ENCODE measurements at places on chromosomes 2 and 18.

DNA sequence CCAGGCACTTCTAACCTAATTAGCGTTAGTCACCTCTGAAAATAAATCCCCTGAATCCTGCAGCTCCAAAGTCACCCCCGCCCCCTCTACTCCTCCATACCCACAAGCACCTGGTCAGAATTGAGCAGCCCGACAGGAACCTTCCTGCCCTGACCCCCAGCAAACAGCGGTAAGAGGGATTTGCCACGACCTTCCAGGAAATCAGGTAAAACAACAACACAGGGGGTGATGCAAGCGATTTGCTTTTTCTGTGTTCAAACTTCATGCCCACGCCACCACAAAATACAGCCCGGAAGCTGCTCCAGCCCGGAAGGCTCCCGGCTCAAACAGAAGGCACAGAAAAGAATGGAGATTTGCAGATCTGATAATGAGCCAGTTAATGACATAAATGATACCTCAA lies 367.1 kb downstream of the GPD2 start:
- DNase-seq: no peak

- DNase-seq: no peak
Measured at GRCh38 chr18:74975001-74975400, 233.9 kb downstream of the PTGR3 start.

- DNase-seq: peak; percentile 9
Measured at GRCh38 chr2:211157856-211158463, 601.6 kb downstream of the CPS1 start.

- peak; percentile 55 for DNase-seq
Measured at GRCh38 chr2:149400997-149401396, 70.6 kb downstream of the LYPD6 start.

GRCh38 chr2:39666491-39667101 lies 879 bp downstream of the TMEM178A start:
- DNase-seq: no peak

GRCh38 chr2:127061375-127062273 lies 45.3 kb downstream of the BIN1 start:
- DNase-seq: no peak

DNA sequence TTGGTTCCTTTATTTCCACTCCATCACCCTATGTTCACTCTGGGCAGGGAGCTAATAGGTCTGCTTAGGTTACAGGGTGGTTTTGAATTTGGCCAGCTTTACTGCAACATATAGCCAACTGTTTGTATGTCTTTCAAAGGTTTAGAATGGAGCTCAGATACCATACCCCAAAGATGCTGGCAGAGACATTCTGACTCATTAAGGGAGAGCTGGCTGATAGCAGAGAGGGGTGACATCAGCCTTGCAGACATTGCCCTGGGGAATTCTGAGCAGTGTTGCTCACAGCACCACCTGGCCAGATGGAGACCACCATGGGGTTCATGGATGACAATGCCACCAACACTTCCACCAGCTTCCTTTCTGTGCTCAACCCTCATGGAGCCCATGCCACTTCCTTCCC lies 2.1 kb downstream of the PROKR1 start:
- DNase-seq: no peak

DNA sequence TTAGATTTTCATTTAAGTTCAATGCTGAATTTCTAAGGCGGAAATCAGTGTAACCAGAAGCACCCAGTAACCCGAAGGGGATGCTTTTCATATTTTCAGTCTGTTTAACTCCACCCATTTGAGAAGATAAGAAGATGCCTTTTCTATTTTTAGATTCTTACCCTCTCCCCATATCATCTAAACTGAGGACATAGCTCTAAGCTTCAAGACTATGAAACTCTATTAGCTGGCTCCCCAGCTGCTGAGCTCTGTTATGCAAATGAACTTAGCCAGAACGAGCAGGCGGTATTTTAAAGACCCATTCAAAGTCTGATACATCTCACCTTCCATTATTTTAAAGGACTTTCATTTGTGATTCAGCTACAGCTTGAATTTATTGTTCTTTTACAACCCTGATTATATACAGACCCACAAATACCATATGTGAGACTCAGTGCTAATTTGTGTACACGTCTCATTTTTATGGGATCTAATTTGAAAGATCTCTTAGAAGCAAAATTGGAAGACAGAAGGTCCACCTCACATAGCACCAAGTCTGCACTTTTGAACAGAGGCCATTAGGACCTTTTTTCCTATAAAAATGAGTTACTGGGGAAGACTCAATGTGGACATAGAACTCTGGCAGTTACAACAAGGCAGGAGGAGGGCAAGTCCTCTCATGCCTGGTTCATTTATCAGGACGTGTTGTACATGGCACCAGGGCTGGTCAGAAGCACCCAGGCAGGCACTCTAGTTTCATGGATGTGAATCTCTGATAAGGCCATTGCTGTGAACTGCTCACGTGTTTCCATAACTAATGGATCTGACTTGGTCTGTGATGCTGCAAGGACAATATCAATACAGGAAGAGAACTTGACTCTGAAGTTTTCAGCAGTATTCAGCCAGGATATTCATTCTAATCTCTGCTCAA lies 16.3 kb downstream of the CDC42EP3 start:
- no peak for DNase-seq

DNA sequence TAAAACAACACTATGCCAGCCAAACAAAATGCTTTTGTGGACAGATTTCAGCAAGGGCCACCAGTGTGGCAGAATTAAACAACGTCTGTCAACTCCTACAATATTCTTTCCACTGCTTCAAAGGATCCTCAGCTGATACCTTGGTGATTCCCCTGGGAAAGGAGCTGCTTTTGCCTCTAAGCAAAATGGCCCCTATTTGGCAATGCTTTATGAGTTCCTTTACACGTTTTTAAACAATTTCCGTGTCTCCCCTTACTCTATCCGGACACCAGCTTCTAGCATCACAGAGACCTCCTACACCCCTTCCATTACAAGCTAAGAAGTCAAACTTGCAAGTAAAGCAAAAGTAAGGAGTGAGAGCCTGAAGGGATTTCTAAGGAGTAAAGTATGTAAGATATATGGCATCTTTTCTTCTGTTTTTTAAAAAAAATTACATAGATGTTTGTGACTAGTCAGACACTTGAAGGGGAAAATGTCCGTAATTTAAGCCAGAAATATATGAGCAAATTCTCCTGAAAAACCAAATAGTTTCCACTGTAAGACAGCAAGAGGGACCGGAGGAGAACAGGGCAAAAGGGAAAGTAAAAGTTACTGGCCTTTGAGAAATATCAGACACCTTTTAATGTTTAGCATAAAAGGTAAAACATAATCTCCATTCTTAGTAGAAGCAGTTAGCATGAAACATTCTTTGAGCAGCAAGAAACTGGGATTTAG lies 1.9 kb downstream of the SOS1 start:
- no peak for DNase-seq

DNA sequence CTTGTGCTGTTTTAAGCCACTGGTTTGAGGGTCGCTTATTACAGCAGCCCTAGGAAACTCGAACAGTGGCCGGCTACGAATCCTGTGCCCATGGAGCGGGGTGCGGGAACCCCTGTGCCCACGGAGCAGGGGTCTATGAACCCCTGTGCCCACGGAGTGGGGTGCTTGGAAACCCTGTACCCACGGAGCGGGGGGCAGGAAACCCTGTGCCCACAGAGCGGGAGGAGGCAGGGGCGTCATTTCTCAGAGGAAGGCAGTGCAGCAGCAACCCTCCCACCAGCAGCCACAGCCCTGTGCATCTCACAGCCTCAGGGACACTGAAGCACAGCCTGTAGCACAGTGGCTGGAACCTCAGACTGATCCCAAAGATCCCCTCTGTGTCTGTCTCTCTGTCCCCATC lies 34.2 kb upstream of the GPC1 start:
- no peak for DNase-seq

DNA sequence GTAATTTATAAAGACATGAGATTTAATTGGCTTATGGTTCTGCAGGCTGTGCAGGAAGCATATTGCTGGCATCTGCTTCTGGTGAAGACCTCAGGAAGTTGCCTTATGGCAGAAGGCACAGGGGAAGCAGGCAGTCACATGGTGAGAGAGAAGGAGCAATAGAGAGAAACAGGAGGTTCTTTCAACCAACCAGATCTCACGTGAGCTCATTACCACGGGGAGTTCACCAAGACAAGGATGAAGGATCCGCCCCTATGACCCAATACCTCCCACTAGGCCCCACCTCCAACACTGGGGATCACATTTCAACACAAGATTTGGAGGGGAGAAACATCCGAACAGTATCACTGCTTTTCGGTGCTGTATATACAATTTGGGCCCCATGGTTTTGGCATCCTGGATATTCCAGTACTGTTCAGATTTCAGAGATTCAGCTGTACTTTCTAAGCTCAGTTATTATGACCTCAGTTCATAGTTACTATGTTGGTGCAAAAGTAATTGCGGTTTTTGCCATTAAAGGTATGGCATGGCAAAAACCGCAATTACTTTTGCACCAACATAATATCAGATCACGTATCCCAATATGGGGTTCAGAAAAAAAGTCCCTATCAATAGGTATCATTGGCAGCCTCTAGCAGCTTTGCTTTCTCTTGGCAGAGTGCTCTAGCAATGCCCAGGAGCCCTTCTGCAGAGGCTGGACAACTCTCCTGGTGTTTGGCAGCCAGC lies 189.6 kb upstream of the SIX3 start:
- DNase-seq: no peak

- DNase-seq: no peak
Measured at GRCh38 chr2:197189426-197190099, 121.0 kb downstream of the ANKRD44 start.

DNA sequence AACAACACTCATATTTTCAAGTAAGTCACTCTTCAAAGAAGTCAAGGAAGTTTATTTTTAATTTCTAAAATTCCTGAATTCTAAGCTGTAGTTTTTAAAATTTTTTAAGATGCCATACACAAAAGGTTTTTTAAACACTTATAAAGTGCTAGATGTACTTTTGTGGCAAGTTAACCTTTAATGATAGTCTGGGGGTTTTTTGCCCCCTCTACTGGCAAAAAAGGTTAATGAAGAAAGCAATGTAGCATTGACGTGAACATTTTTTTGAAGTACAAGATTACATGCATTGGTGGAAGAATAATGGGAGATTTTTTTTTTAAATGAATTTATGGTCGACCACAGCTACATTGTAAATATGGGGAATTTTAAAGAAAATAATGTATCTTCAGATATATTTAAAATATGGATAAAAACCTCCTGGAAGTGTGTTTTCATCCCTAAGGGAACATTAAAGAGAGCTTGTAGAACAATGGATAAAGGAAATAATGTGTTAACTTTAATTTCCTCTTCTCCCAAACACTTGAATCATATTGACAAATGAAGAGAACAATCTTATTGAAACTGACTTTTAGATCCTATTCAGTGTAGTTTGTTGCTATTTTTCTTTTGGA lies 12.6 kb downstream of the ITPRID2 start:
- DNase-seq: peak; percentile 20

DNA sequence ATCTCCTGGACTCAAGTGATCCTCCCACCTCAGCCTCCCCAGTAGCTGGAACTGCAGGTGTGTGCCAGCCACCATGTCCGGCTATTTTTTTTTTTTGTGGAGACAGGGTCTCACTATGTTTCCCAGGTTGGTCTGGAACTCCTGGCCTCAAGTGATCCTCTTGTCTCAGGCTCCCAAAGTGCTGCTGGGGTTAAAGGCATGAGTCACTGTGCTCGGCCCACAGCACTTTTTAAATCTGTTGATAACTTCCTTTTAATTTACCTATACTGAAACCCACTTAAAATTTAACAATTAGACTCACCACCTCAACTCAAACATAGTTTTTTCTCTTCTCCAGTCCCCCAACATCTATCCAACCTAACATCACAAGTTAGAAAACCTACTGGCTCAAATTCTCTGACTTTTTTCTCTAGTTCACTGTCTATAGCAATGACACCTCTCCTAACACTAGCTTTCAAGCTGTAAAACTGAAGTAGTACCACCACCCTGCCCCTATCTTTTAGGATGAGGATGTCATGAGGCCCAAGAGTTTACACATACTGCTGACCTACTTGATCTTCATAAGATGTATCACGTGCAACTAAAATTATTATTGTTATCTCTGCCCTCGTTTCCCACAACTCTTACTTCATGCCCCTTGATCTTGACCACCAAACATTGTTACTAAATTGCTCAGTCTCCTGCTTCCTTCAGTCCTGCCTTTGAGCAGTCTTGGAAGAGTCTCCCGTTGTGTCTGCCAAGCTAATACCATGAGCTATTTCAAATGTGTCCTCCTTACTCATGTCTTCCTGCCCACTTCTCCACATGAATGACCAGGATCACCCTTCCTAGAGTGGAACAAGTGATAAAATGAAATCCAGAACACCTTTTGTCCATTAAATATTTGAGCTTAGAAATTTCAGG lies 142.3 kb upstream of the ZFP36L2 start:
- DNase-seq: no peak

DNA sequence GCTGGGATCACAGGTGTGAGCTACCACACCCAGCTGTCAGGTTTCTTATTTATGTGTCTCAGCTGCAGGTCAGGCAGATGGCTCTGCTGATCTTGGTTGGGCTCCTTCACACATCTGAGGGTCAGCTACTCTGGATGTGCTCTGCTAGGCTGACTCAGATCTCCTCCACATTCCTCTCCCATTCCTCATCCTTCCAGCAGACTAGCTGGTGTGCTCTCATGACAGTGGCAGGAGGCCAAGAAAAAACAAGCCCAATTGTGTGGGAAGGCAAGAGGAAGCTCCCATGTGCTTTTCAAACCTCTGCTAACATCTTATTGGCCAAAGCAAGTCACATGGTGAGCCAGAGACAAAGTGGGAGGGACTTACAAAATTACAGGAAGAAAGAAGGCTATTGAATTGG lies 11.7 kb upstream of the MSH6 start:
- DNase-seq: peak; percentile 36

- no peak for DNase-seq
Measured at GRCh38 chr18:9082711-9083510, 19.6 kb upstream of the NDUFV2 start.

DNA sequence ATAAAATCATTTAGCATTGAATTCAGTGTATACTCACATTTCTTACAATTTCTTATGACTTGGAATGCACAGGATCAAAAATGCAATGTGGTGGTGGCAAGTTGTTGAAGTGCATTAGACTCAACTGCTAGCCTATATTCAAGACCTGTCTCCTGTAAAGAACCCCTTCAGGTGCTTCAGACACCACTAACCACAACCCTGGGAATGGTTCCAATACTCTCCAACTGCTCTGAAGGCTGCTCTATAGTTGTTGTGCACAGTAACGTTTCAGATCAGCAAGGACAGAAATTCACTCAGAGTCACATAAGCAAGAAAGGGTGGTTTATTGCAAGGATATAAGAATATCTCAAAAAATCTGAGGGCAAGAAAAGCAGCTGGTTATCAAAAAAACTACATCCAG lies 6.5 kb downstream of the GKN1 start:
- DNase-seq: no peak

GRCh38 chr2:203972066-203972465 lies 35.5 kb downstream of the ICOS start:
- no peak for DNase-seq

GRCh38 chr18:8705961-8706790 lies 820 bp downstream of the MTCL1 start:
- DNase-seq: no peak

- no peak for DNase-seq
Measured at GRCh38 chr18:21012308-21012707, 99.3 kb downstream of the ROCK1 start.
